ENCODE measurements at places on chromosomes 6 and 20. TPM values are rescaled to one million over a fixed set of nuclear protein-coding genes. Genes with fewer than 3 reads are reported as not detected.

DNA sequence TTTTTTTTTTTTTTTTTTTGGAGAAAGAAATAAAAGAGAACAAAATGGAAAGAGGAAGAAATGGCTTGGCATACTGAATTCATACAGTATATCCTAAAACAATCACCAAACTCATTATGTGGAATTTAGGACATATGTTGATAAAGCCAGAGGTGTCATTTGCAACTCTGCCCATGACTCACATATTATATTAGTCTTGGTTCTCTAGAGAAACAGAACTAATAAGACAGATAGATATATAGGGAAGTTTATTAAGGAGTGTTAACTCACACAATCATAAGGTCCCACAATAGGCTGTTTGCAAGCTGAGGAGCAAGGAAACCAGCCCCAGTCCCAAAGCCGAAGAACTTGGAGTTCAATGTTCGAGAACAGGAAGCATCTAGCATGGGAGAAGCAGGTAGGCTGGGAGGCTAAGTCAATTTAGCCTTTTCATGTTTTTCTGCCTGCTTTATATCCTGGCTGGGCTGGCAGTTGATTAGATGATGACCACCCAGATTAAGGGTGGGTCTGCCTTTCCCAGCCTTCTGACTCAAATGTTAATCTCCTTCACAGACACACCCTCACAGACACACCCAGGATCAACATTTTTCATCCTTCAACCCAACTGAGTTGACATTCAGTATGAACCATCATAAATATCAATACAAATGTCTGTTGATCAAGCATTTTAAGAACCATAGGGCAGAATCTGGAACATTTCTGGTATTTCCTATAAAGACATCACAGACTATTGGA is 102.3 kb downstream of the UBE3D start:
- no peak for DNase-seq

- DNase-seq, result no peak
Measured at GRCh38 chr20:20462185-20462584, 94.3 kb downstream of the INSM1 start.

Gene FLRT3
- total RNA-seq, result 75.7 TPM

Gene SLC12A5
- 5.1 TPM for total RNA-seq

Gene JAG1
- total RNA-seq, result 58.4 TPM

Gene CD93
- 0.05 TPM for total RNA-seq
